ENCODE measurements at places on chromosomes 5 and 9.

GRCh38 chr5:151097820-151098767, 17.3 kb upstream of the TNIP1 start:
- DNase-seq: no peak

GRCh38 chr5:17222664-17223063, 5.2 kb downstream of the BASP1 start:
- no peak for DNase-seq

GRCh38 chr5:626850-627249, 14.7 kb downstream of the CEP72 start:
- no peak for DNase-seq

- DNase-seq: no peak
Measured at GRCh38 chr5:176819476-176819875, 9.1 kb downstream of the UNC5A start.

GRCh38 chr9:27392451-27392850, 95.5 kb upstream of the EQTN start:
- DNase-seq: no peak

- no peak for DNase-seq
Measured at GRCh38 chr5:81360640-81361039, 33.3 kb downstream of the ACOT12 start.
